ENCODE measurements at places on chromosomes 1 and 21.

- peak; percentile 55 for DNase-seq
Observed at GRCh38 chr1:55813618-55814017, 598.5 kb upstream of the USP24 start.

GRCh38 chr1:21751281-21751680, 31.7 kb downstream of the USP48 start:
- no peak for DNase-seq

DNA sequence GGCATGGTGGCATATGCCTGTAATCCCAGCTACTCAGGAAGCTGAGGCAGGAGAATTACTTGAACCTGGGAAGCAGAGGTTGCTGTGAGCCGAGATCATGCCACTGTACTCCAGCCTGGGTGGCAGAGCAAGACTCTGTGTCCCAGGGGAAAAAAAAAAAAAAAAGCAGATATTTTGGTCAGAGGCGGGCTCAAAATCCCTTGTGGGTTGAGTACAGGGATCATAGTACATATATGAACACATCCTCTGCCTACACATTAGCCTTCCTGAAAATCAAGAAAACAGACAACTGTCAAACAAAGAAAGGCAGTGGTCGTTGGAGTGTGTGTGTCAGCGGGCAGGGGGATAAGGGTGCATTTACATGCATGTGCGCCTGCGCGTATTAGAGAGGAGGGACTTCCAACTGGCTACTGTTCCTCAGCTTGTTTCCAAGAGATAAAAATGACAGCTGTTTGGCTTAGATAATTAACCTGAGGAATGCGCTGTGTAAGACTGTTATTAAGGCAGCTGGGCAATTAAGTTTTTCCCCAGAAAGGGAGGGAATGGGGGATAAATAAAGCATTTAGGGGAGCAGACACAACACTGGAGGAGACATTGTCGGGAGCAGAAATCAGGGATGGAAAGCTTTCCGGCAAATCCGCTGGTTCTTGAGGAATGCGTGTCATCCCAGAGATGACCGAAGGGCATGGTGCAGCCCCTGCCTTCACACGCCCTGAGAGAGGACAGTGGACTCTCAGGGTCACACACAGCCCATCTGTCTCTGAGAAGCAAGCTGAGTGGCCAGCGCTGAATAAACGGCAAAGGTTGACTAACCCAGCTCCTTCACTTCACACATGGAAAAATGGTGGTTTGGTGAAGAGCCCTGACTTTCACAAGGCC, 6.4 kb downstream of the LAMB3 start:
- no peak for DNase-seq

GRCh38 chr1:87226341-87226760, 102.3 kb upstream of the LMO4 start:
- DNase-seq = peak; percentile 97

- no peak for DNase-seq
Observed at GRCh38 chr1:85484264-85484663, 19.3 kb upstream of the DDAH1 start.

- DNase-seq = no peak
Observed at GRCh38 chr1:53069265-53069662, 7.3 kb downstream of the PODN start.

Data from fibroblast of skin of left quadriceps (primary cell).